ENCODE measurements at places on chromosomes 16 and 17.

GRCh38 chr17:32483451-32484019 lies 3.3 kb upstream of the CDK5R1 start:
- DNase-seq = peak; percentile 74

DNA sequence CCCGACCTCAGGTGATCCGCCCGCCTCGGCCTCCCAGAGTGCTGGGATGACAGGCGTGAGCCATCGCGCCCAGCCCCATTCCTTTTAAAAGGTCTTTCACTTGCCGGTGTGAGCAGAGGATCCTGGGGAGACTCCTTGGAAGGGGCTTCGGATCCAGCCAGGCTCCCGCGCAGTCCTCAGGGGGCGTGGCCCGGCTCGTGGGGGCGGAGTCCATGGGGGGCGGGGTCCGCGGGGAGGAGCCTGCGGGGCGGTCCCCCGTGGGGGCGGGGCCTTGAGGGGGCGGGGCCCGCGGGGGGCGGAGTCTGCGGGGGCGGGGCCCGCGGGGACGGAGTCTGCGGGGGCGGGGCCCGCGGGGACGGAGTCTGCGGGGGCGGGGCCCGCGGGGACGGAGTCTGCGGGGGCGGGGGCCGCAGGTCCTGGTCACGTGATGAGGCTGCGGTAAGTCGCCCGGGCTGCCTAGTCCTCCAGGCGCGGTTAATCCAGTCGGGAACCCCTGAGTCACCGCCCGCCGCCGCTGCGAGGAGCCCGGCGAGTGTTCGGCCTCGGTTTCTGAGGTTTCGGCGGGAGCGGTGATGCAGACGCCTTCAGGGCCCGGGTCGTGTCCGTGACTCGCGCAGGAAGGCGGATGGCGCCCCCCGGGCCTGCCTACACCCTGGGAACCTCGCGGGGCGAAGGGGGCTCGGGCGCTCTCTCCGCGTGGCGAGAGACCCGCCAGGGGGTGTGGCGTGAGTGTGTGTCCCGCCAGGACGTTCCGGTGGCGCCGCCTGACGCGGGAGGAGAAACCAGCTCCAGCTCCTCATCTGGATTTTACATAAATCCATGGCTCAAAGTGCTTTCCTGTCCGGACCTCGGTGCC lies 23.6 kb upstream of the ABR start:
- DNase-seq = no peak

DNA sequence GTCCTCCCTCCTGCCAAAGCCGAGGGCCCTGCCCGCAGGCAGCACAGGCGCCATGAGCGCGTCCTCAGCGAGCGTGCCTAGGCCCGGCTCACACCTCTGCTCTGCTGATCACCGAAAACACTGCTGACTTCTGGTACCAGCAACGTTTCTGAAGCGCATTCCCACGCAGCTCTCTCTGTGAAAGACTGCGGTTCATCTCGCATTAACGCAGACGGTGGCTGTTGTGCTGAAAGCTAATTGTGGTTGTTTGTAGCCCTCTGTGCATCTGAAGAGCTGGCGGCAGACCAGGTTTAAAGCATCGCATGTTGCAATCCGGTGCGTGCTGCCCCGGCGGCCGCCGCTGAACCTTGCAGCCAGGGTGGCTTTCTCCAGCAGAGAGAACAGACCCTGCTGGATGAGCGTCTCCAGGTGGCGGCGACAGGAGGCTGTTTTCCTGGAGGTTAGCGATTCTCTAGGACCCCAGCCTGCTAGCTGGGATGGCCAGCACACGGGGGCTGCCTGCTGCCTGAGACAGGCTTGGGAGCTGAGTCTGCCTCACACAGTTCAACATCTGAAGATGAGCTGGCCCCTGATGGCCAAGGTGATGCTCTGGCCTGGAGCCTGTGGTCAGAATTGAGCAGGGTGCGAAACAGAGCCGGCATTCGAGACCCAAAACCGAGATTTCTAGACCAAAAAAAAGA lies 49.8 kb upstream of the CHMP6 start:
- DNase-seq = no peak

- DNase-seq = no peak
Observed at GRCh38 chr16:89187032-89187769, 13.1 kb downstream of the SLC22A31 start.

- DNase-seq = no peak
Observed at GRCh38 chr17:43349142-43349541, 49.7 kb upstream of the ARL4D start.

GRCh38 chr16:49292413-49292812 lies 10.8 kb upstream of the CBLN1 start:
- DNase-seq = no peak

DNA sequence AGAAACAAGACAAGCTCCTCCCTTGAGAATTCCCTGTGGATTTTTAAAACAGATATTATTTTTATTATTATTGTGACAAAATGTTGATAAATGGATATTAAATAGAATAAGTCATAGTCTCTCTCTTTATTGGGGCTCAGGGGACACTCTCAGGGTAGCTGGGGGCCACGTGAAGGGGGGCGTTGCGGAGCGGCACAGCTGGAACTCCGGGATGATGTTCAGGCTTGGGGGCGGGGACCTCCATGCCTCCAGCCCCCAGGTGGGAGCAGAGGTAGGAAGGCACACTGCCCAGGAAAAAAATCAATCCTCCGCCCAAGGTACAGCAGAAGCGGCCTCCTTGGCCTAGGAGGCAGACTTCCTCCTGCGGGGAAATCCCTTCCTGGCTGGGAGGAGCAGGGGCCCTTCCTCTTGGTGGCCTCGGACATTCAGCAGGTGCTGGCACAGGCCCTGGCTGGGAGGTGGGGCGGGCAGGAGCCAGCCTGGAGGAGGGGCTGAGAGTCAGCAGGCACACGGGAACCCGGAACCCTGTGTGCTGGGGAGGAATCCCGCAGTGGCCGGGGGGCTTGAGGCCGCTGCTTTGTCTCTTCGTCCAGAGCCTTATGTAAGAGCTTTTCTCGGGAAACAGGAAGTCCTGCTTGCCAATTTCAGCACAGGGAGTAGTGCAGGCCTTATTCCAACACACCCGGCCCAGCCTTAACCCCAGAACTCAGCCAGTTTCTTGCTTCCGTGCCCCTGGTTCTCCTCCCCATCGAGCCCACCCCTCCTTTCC lies 591 bp upstream of the TNFSF13 start:
- peak; percentile 29 for DNase-seq

GRCh38 chr16:18816286-18816685 lies 14.9 kb upstream of the ARL6IP1 start:
- no peak for DNase-seq

- DNase-seq = no peak
Observed at GRCh38 chr17:36683387-36683786, 82.0 kb downstream of the MRM1 start.

GRCh38 chr16:21610006-21610544 lies 10.7 kb downstream of the METTL9 start:
- no peak for DNase-seq

GRCh38 chr16:88380619-88381018 lies 2.1 kb upstream of the ZNF469 start:
- no peak for DNase-seq

DNA sequence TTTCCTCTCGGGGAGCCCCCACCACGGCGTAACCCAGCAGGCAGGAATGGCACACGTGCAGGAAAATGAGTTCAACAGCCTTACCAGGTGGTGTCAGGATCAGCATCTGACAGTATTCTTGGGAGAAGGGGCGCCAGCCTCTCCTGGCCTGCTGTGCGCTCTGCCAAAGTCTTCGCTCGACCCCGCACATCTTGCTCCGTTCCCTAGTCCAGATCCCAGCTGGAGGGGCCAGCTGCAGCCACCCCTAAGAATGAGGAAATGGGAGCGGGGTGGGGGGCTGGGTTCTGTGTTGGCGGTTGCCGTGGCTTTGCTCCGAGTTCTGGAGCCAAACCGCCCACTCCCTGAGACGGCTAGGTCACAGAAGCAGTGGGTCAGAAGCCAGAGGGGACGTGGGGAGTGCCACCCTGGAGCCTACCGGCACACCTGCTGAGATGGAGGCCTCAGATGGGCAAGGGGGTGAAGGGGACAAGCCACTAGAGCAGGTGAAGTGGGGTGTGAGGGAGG lies at the start of gene CHCT1:
TSS of gene CHCT1 (plus strand) at position 328 of the 504 bp plus-strand sequence. CDS start at position 432, 104 bp downstream.
- DNase-seq = no peak

- DNase-seq = no peak
Observed at GRCh38 chr17:29777663-29778062, 152.4 kb downstream of the SSH2 start.

- no peak for DNase-seq
Observed at GRCh38 chr16:87375426-87376135, 8.0 kb downstream of the FBXO31 start.

GRCh38 chr16:26993963-26994362 lies 72.8 kb upstream of the C16orf82 start:
- DNase-seq = no peak

- DNase-seq = no peak
Observed at GRCh38 chr17:48543107-48543853, 1.6 kb downstream of the HOXB2 start.

DNA sequence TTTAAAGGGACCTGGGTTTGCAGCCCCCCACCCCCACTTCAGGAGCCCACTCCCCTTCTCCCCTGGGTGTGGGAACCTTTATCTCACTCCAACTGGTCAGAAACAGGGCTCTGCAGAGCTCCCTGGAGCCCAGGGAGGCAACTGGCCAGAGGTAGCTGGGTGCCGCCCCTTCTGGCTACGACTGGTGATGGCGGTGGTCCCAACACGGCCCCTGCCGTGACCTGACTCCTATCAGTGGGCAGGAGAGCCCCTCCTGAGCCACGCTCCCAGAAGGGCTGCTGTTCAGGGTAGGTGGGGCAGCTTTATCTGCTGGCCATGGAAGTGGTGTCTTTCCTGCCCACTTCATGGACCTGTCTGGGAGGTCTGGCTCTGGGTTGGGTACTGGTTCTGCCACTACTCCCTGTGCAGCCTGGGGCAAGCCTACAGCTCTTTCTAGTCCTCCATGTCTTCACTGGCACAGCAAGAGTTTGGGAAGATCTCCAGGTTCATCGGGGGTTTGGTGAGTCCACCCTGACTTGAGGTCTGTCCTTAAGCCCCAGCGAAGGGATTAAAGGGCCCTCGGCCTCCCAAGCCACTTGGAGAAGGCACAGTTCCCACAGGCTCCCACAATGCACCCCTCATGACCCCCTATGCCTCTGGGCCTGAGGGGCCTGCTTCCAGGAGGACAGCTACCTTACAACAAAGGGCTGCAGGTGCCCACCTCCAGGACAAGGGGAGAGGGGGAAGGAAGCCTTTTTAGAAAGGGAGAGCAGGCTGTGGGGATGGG lies 5.5 kb upstream of the SREBF1 start:
- no peak for DNase-seq

DNA sequence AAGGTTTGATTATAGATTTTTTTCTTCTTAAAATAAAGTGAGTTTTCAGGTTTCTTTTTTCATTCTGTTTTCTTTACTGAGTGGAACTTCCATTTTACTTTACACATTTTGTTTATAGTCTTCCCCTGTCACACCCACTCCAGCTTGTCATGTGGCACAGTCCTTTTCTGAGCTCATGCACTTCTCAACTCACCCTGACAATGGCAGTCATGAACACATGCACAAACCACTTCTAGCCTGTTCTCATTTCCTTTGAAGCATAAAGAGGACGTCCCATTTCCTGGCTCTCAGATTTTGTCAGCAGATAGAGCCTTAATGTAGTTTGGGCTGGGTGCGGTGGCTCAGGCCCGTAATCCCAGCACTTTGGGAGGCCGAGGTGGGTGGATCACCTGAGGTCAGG lies 168.0 kb downstream of the AHSP start:
- DNase-seq = no peak

- no peak for DNase-seq
Observed at GRCh38 chr17:31582151-31582907, 190.9 kb downstream of the RAB11FIP4 start.

GRCh38 chr16:4179020-4179419 lies 62.8 kb upstream of the ADCY9 start:
- no peak for DNase-seq

- DNase-seq = no peak
Observed at GRCh38 chr17:40809721-40810421, 10.1 kb upstream of the KRT28 start.

DNA sequence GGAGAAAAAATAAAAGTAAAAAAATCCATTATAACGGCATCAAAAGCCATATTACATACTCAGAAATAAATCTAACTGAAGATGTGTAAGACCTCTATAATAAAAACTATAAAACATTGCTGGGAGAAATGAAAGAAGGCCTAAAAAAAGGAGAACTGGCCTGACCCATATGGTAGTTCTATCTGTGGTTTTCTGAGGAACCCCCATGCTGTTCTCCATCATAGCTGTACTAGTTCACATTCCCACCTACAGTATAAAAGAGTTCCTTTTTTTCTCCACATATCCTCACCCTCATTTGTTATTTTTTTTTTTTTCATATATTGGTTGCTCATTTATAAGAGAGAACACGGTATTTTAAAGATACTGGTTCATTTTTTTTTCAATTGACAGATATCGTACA lies 191.8 kb downstream of the STX8 start:
- DNase-seq = no peak

GRCh38 chr16:74605332-74605731 lies 1.6 kb downstream of the GLG1 start:
- DNase-seq = no peak

DNA sequence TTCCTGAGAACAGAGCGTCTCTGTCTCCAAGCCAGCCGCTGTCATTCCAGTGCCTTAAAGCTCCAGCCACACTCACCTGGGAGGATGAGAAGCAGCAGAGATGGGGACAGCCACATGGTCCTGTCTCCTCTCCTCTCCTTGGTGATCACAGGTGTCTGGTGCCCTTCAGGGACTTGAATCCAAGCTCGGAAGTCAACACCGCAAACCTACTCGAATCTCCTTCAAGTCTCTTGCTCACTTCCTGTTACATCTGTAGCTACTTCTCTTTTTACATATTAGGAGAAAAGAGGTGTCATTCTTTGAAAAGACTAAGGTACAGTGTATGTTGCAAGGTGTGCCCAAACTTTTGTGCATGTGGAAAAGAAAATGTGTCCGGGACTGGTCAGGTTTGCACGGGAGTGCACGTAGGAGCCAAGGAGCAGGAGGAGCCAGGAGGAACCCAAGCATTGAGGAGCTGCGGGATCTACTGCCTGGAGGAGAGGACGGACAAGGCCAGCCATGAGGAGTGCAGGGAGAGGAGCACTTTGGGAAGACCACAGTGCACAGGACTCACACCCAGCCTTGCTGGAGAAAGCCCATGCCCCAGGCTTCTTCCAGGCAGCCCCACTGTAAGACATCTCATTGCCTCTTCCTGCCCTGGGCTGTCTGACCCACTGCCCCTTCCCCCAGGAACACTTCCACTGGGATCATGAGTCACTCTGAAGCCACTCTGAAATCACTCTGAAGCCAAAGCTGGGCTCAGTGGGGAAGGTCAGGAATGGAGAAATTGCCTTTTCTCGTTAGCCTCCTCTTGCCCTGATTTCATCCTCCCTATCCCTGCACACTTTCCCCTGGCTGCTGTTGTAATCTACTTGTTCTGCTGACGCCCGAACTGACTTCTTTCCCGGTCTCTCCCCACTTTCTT lies at the start of gene CD300LD:
TSS of gene CD300LD (minus strand) at position 197 of the 904 bp plus-strand sequence. CDS start at position 116, 81 bp downstream.
- no peak for DNase-seq

Measured in NCI-H1436 (cell line).